HEK293T (cell line): ENCODE measurements at places on chromosomes 3 and 15.
A peak's percentile ranks its signal among the peaks of the same experiment; 100 is the strongest.

DNA sequence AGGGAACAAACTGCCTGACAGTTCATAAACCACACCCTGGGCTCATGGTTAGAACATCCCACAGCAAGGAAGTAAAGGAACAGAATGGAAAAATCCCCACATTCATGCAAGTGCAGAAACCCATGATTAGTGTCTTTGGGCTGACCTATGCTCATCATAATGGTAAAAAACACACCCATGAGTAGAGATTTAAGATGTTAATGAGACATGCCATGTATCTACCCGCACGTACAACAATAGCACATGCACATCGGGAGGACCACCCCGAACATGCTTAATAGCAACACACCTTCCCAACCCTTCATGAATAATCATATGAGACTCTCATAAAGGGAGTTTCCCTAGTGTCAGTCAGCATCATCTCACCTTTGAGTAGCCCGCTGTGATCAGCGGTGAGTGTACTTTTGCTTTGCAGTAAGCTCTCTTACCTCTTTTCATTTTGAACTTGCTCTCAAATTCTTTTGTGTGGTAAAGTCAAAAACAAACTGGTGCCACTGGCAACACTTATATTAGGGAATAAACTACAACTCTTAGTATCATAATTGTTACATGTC lies 23.2 kb downstream of the ZBED2 start:
- DNase-seq: no peak

DNA sequence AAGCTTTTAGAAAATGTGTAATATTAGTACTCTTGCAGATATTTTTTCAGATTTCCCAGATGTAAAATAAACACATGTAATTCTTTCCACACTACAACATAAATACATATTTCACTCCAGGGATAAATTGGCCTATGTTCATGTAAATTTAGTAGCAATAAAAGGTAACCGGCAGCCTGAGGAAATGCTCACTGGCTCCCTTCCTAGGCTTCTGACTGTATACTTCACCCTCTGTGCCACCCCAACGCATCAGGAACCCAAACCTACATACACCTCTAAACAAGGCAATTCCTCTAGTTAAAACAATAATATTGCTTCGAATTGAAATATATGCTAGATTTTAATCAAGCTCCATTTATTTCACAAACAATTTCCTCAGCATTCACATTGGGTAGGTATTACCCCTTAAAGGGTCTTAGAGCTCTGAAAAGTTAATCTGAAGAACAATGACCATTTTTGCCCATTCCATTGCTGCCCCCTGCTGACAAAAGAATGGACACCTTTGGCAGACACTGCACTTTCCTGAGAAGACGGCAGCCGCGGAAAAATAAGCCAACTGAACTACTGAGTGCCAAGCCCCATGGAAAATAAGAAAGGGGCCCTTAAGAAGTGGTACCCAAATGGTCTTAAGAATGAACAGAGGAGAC lies 212.5 kb downstream of the OSBPL10 start:
- peak; percentile 45 for DNase-seq

GRCh38 chr3:13065727-13066126 lies 7.5 kb downstream of the IQSEC1 start:
- no peak for DNase-seq

- DNase-seq: no peak
These were observed 214.3 kb downstream of the SQOR start for GRCh38 chr15:45849136-45849535.

- DNase-seq: no peak
These were observed 205.8 kb downstream of the SLCO3A1 start for GRCh38 chr15:92059036-92059970.

DNA sequence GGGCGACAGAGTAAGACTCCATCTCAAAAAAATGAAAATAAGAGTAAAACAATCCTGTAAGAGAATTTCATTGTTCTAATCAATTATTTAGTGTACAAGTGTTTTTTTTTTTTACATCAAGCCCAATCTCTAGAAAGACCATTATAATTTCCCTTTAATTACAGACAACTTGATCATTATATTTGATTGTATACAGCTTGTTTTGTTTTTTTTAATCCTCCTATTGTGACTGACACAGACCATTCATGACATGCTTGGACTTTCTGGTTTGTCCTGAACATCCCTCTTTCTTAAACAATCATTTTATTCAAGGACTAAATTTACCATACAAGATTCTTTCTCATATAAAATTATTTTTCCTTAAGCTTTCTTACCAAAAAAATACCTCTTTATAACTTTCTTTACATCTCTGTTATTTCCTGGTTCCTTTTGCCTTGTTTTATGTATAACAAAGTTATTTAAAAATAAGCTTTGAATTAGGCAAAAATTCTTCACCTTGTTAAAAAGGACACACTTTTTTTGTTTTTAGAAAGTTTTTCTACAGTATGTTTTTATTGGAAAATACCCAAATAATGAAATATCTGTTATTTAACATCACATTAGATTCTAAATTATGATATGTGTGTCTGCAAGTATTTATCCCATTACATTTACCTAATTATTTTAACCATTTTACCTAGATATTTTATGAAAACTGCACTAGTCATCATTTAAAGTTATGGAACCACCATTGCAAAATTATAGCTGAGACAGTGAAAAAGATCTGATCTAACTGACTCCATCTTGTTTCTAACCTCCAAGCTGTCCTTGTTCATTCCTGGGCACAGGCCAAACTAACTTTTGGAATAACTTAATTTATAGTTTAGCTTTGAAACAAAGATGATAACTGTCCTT lies 26.1 kb upstream of the GFM1 start:
- DNase-seq: no peak

GRCh38 chr15:54575586-54575985 lies 597.3 kb downstream of the UNC13C start:
- DNase-seq: no peak
